ENCODE measurements at places on chromosomes 16 and 17. TPM values are rescaled to one million over a fixed set of nuclear protein-coding genes. Genes with fewer than 3 reads are reported as not detected.

DNA sequence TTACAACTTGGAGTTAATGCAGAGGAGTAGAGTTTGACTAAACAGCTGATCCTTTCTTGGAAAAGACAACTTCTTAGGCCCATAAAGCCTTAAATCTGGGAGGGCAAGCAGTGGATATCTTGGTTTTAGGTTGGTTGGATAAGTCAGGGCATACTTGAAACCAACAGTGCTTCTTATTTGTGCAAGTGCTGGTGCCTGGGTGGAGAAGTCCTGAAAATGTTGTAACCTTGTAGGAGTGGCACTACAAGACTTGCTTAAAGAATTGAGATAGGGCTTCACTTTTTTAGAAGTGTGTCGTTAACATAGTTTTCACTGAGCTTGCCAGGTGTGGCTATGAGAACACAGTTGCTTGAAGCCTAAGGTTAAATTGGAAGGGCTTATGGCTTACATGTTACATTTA is 6.2 kb downstream of the MSI2 start:
- no peak for ATAC-seq

PDILT gene
- total RNA-seq, result not detected

GRCh38 chr16:20868890-20869289 is 31.3 kb downstream of the DCUN1D3 start:
- ATAC-seq, result no peak

- no peak for ATAC-seq
Observed at GRCh38 chr16:16805809-16806208, 426.9 kb downstream of the NPIPA7 start.
